ENCODE measurements at places on chromosomes 5 and 9.

DNA sequence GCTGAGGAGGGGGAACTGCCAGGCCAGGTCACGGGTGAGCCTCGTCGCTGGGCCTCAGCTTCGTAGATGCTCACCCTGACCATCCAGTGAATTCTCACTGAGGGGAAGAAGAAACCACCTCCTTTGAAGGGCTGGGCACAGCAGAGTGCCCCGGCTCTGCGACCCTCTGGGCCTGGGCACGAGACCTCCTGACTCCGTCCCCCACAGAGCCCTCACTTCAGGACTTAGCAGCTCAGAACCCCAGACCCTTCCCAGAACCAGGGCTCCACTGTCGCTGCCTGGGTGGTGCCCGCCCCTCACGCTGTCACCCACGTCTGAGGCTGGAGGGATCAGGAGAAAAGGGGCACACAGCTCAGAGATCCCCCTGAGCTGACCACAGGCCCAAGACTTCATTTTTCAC is 34.3 kb upstream of the TMEM250 start:
- DNase-seq, result no peak

- no peak for DNase-seq
Measured at GRCh38 chr5:173907284-173907683, 19.1 kb downstream of the CPEB4 start.

- DNase-seq, result peak; percentile 52
Measured at GRCh38 chr5:926417-927171, 33.9 kb downstream of the TRIP13 start.

- DNase-seq, result no peak
Measured at GRCh38 chr5:2201011-2201410, 318.3 kb upstream of the IRX4 start.

GRCh38 chr5:59301727-59302126 is 591.8 kb downstream of the PDE4D start:
- DNase-seq, result no peak

DNA sequence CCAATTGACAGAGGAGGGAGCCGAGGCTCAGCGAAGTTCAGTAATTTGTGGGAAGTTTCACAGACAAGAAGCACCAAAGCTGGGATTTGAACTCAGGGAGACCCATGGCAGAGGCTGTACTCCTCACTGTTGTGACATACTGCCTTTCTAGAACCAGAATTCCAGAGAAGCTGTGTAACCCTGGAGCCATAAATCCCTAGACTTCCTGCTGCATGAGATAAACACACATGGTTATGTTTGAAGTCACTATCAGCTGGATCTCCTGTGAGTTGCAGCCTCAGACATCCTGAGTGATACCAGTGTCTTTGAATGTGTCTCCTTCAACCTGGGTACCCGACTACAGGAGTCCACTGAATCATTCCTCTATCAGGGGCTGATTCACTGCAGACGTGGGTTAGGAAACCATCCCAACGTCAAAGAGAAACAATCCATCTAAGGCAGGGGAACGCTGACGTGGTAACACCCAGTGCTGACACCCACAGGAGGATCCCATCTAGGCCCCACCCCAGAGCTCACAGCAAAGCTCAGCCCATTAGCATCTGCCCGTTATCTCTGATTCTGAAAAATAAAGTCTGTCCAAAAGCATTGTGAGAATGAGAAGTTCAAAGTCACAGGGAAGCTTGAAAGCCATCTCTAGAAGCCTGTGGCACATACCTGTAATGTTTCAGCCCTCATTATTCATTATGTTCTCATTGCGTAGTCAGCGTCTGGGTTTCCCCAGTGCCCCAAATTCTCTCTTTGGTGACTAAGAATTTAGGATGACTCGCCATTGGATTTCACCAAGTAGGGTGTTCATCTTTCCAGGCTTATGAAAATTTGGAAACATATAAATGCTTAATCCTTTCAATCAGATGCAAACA is 36.3 kb upstream of the BASP1 start:
- DNase-seq, result peak; percentile 29

- DNase-seq, result no peak
Measured at GRCh38 chr5:178383301-178383918, 150.8 kb upstream of the PHYKPL start.

DNA sequence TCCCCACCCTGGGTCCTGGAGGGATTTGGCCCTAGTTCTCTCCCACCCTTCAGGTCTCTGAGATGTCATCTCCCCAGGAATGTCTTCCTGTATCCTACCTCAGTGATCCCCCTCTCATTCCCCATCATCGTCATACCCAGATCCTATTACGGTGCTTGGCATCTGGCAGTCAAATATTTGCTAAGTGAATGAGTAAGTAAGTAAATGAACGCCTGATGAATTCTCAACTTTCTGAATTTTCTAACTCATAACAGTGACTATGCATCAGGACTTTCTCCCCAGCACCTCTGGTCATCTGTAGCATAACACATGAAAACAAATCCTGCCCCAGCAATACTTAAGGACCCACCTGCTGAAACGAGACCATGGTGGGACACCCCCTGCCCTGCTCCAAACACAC is 244.2 kb downstream of the EBF1 start:
- DNase-seq, result no peak

DNA sequence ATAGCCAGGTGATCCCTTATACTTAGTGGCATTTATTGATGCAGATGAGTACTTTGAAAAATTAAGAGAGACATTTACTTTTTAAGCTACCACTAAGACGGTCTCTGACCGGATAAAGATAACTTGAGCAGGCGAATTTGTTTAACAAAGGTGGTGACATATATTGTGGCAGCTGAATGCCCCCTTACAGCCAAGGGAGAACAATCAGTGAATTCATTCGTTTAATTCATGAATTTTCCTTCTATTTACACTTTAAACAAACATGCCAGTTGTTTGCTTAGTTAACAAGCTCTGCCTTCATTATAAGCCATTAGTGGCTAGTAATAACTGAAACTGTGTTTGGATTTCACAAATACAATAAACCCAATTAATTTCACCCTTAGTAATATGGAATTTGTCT is 187.1 kb downstream of the AOPEP start:
- DNase-seq, result no peak

- DNase-seq, result peak; percentile 50
Measured at GRCh38 chr9:69036309-69036708, 757 bp downstream of the FXN start.

DNA sequence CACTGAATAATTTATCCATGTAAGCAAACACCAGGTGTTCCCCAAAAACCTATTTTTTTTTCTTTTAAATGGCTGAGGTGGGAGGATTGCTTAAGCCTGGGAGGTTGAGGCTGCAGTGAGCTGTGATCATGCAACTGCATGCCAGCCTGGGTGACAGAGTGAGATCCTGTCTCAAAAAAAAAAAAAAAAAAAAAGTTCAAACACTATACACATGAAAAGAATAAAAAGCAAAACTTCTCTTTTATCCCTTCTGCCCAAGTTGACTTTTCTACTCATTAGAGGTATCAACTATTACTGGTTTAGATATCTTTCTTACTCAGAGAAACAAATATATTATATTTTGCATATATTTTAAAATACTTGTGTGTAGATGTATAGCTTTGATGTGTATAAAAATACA is 17.8 kb downstream of the DCTN4 start:
- no peak for DNase-seq

DNA sequence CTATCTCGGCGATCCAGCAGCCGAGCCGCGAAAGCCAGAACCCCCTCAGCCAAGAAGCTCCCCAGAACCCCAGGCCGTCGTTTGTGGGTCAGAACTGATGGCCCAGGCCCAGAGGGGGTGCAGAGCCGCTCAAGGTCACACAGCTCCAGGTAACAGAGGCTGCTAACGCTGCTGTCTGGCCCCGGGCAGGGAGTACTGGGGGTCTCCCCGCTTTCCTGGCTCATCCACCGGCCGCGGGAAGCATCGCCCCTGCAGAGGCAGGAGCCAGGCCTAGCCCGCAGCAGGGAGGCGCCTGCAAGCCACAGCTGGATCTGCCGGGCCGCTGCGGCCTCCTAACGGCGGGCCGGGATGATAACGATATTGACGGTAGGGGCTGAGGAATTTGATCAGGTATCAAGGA is 39.4 kb upstream of the CTSV start:
- no peak for DNase-seq

GRCh38 chr5:79001471-79001870 is 16.4 kb upstream of the ARSB start:
- DNase-seq, result no peak

GRCh38 chr5:141488591-141489561 is at the start of gene PCDHGC5:
PCDHGC5 (plus strand) TSS chr5:141489081; CDS start chr5:141489241, 160 bp downstream.
- no peak for DNase-seq

- DNase-seq, result no peak
Measured at GRCh38 chr9:89541798-89542197, 43.9 kb upstream of the SEMA4D start.

GRCh38 chr5:142281008-142281367 is 43.8 kb downstream of the SPRY4 start:
- no peak for DNase-seq

- DNase-seq, result peak; percentile 51
Measured at GRCh38 chr5:170313344-170313743, 15.8 kb upstream of the LCP2 start.

DNA sequence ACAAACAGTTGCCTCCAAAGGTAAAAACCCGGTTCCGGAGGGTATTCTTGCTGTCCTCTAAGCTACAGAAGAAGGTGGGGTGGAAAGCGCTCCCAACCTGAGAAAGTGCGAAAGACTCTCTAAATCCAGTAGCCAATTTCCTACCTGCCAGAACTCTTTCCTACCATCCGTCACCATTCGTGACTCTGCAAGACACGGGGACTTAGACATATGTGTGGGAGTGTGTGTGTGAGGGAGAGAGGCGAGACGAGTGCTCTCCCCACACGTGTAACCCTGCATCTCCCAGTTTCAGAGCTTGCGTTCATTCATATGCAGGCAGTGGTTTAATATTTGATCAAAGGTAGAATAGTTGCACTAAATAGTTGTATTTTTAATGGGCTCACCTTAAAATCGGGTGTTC is 473 bp upstream of the GABRA1 start:
- DNase-seq, result no peak
